ENCODE measurements at places on chromosomes 5 and 9. TPM values are rescaled to one million over a fixed set of nuclear protein-coding genes. Genes with fewer than 3 reads are reported as not detected.

The NDUFS6 gene
- total RNA-seq = 27.9 TPM

The FLT4 gene
- total RNA-seq = not detected

The MYOT gene
- total RNA-seq = not detected

The KCNMB1 gene
- total RNA-seq = not detected

The LRRC19 gene
- not detected for total RNA-seq

The GFI1B gene
- total RNA-seq = not detected

The MRRF gene
- total RNA-seq = 61.9 TPM

The SLC6A7 gene
- not detected for total RNA-seq

The GCNT1 gene
- 0.62 TPM for total RNA-seq

The SLC22A5 gene
- total RNA-seq = 5.4 TPM

The QRFP gene
- total RNA-seq = not detected

The LCN2 gene
- total RNA-seq = not detected

The LURAP1L gene
- total RNA-seq = 1.5 TPM

The GLRA1 gene
- not detected for total RNA-seq

The NDUFS4 gene
- total RNA-seq = 54.7 TPM

The DMRT2 gene
- total RNA-seq = 0.77 TPM

The TYRP1 gene
- total RNA-seq = 14,252 TPM

The PLPPR1 gene
- not detected for total RNA-seq

The FABP6 gene
- not detected for total RNA-seq

The IQGAP2 gene
- 9.9 TPM for total RNA-seq

The F2RL2 gene
- total RNA-seq = not detected

The FOXD4L5 gene
- under 0.01 TPM for total RNA-seq

The CNTNAP3B gene
- total RNA-seq = 6.8 TPM

The IL33 gene
- 0.36 TPM for total RNA-seq

The GABRA6 gene
- total RNA-seq = not detected

The PCDHGA11 gene
- total RNA-seq = 4.8 TPM

The ZNF608 gene
- 22.3 TPM for total RNA-seq

The JAKMIP2 gene
- total RNA-seq = 1.9 TPM

The PCDHB6 gene
- not detected for total RNA-seq

The FBN2 gene
- total RNA-seq = 32.7 TPM

The CCL21 gene
- total RNA-seq = not detected

The TMEM174 gene
- total RNA-seq = not detected

The HTR4 gene
- total RNA-seq = not detected

The FAM221B gene
- not detected for total RNA-seq

The STPG3 gene
- not detected for total RNA-seq

The PAM gene
- total RNA-seq = 69.8 TPM

The PAIP1 gene
- total RNA-seq = 108 TPM

The AK8 gene
- under 0.01 TPM for total RNA-seq

The MAP1B gene
- 66.8 TPM for total RNA-seq

The NAIP gene
- 2.4 TPM for total RNA-seq

The BRINP1 gene
- not detected for total RNA-seq

The GRM6 gene
- total RNA-seq = not detected

The IRX2 gene
- total RNA-seq = under 0.01 TPM

The ZNF354B gene
- total RNA-seq = 10.8 TPM

The FST gene
- total RNA-seq = 0.67 TPM

The C1QTNF3 gene
- total RNA-seq = 0.34 TPM

The ANKRD34B gene
- total RNA-seq = not detected
